ENCODE measurements at places on chromosomes 1 and 21.

DNA sequence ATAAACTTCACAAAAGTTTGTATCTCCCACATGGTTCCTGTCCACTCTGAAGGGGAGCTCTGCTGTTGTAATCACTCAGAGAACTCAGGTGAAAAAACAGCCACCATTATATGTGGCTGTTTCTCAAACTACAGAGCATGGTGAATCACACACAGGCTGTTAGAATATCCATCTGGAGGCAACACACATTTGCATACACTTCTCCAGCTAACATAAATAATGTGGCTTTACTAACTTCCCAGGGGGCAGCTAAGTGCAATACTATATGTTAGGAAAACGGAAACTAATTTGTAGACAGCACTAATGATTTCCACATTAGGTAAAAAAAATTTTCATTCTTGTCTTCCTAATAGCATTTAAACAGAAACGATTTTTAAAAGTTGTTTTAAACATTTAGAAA, 49.3 kb downstream of the PTGFR start:
- no peak for DNase-seq

DNA sequence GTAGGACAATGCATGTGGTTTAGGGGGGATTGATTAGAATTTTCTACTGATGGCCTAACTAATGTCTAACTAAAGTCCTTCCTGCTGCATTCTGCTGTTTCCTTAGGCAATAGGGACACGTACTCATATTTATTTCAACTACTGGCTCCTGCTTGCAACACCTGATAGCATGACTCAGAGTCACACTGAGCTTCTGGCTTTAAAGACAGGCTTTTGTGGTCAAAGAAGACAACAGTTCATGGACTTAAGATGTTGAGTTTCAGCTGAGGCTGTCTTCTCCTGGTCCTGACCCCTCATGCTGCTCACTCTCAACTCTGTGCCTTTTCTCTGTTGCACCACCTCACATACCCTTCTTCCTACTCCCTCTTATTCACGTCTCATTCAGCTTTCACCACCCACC, 29.1 kb upstream of the TRABD2B start:
- no peak for DNase-seq

- no peak for DNase-seq
Observed at GRCh38 chr1:36134031-36134430, 9.0 kb upstream of the COL8A2 start.

GRCh38 chr1:97603776-97604175, 317.1 kb downstream of the DPYD start:
- peak; percentile 37 for DNase-seq

DNA sequence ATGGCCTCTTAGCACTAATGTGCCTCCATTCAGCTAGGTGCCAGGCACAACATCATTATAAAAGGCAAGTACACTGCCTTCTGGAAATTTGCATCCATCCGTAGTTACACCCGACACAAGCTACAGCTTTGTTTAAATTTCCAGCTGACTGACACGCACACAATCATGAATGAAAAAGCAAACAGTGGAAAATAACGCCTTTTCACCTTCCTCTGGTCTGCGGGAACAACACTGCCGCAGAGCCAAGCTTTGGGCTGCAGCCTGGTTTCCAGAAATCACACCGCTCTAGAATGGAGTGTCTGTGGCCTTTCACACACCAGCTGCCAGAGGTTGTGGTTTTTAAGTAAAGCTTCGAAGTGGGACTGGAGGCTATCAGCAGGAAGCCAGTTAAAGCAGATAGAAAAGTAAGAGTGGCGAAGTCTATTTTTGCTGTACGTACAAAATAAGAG, 142.8 kb upstream of the COA6 start:
- no peak for DNase-seq

DNA sequence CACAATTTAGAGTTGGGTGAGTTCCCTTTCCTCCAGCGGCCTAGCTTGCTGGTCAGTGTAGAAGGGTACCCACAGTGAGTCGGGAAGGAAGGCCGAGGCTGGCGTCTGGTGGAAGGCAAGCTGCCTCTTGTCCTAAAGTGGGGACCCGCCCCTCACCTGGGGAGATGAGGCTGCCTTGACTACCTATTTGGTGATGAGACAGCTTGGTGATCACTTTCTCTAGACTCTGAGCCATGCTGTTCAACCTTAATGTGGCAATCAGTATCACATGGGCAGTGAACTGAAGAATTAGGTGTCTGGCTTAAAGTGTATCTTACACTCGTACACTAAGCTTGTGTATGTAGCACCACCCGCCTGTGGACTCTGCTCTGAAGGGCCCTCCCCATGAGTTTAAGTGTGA, 100.7 kb downstream of the COLGALT2 start:
- no peak for DNase-seq

DNA sequence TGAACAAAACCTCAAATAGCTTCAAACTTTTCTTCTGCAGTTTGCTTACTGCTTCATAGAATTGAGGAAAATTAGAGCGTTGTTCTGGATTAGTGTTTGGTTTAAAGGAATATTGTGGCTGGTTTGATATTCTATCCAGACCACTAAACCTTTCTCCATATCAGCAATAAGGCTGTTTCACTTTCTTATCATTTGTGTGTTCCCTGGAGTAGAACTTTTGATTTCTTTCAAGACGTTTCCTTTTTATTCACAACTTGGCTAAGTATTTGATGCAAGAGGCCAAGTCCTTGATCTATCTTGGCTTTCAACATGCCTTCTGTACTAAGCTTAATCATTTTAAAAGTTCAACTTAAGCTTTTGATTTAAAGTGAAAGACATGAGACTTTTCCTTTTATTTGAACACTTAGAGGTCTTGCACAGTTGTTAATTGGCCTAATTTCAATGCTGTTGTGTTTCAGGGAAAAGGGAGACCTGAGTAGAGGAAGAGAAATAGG, 359.1 kb downstream of the S1PR1 start:
- DNase-seq = no peak

DNA sequence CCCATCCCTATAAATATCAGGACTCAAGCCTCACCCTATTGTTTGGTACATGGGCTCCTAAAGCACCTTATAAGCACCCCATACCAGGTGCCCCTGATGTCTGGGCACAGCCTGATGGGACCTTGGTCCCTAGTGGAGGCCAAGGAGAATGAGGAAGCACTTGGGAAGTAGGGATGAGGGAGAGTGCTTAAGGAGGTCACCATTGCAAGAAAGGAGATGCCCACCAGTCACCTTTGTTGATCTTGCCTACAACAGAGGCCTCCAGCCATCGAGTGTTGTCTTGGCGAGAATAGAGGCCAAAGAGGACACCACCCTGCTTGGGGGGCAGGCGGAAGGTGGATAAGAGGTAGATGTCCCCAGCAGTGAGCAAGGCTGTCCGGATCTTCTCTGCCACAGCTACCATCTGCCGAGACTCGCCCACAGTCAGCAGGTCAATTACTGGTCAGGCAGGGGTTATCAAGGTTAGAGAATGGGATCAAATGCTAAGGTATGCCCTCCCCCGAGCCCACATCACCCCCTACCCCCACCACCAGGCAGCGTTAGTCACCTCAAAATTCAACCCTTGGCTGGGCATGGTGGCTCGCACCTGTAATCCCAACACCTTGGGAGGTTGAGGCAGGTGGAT, 1.6 kb downstream of the THBS3 start:
- no peak for DNase-seq

DNA sequence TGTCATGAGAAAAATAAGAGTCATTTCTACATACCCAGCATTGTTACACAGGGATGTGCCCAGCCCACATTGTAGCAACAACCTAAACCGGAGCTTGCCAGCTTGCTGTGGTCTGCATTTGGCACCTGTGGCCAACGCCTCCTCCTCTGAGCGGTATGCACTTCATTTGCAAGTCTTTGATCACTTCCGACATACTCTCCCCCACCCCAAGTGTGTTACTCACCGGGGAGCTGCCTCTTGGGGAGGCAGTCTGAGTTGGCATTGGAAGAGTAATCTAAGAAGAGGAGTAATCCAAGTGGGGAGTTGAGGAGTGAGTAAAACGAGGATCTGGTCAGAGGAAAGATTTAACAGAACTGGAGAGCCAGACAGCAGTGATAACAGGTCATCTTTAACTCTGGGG, 3.8 kb downstream of the BCL9 start:
- no peak for DNase-seq

GRCh38 chr1:54463259-54464030, 57.3 kb upstream of the SSBP3 start:
- no peak for DNase-seq

GRCh38 chr21:25188677-25189079, 418.6 kb downstream of the MRPL39 start:
- DNase-seq = no peak

DNA sequence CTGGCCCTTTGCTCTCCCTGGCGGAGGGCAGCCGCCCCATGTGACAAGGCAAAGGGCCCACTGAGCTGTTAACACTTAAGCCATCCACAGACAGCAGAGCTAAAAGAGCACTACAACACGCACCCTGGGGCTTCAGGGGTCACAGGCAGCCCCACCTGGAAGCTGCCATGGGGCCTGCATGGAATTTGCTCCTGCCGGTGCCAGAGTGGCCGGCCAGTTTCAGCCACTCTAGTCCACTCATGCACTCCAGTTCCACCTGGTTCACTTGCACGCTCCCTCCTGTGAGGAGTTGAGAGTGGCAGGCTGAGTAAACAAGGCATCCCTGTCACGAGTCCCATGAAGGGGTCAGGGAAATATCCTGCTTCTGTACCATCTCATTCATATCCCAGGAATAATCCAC, 55.3 kb downstream of the RIMS3 start:
- no peak for DNase-seq

DNA sequence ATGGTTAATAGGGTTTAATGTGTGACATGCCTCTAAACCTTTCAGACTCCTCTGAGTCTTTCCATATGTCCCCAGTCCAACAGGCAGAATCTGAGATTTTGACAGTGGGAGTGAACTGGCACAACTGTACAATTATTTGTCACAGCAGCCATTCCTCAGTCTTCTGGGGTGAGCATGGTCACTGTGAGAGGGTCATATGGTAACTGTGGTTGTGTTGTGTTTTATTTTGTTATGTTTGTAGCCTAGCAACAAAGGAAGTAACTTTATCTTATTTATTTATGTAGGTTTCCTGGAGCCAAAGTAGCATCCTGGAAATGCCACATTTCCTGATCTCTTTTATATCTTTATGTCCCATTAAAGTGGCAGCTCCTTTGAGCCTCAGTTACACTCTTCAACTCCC, 1067.9 kb downstream of the TTLL7 start:
- DNase-seq = no peak

Data from NCI-H1105 treated with DMSO at 0.1 percent for 48 hours (cell line).